ENCODE measurements at places on chromosomes 6 and 20. TPM values are rescaled to one million over a fixed set of nuclear protein-coding genes. Genes with fewer than 3 reads are reported as not detected.

The LIME1 gene
- polyA plus RNA-seq: 6.7 TPM

The CAPN11 gene
- not detected for polyA plus RNA-seq

The GSTA2 gene
- polyA plus RNA-seq: not detected

The HTR1E gene
- 0.60 TPM for polyA plus RNA-seq

The HLA-C gene
- polyA plus RNA-seq: 117 TPM

DNA sequence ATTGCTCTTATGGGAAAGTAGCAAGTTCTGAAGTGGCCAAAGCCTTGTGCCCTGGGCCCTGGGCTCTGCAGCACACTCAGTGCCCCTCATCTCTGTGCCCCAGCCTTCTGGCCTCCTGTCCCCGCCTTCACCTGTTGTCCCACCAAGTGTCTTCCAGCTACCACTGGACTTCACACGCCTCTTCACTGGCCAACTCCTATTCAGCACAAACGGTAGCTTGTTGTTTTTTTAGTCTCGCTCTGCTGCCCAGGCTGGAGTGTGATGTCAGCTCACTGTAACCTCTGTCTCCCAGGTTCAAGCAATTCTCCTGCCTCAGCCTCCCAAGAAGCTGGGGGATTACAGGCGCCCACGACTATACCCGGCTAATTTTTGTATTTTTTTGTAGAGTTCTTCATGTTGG lies 4.8 kb downstream of the CCHCR1 start:
- DNase-seq: no peak

The SMIM28 gene
- not detected for polyA plus RNA-seq

DNA sequence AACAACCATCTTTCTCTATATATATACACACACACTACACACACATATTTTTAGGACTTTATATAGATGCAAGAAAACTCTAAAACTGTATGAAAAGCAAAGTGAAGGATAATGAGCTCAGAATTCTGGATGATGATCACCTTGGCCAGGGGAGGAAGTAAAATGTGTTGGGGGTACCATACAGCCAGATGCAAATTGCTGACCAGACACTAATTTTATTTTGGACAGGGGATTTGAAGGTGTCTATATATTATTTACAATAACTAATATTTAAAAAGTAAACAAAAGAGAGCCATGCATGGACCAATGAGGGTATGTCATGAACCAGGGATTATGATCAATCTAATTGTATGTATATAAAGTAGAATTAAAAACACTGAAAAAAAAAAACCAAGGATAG lies 19.8 kb upstream of the TBC1D22B start:
- no peak for DNase-seq

GRCh38 chr6:160092602-160093001 lies 29.0 kb upstream of the SLC22A1 start:
- DNase-seq: no peak

GRCh38 chr6:37816599-37817375 lies 2.7 kb upstream of the ZFAND3 start:
- DNase-seq: no peak

The PPP1R3G gene
- polyA plus RNA-seq: 1.1 TPM

DNA sequence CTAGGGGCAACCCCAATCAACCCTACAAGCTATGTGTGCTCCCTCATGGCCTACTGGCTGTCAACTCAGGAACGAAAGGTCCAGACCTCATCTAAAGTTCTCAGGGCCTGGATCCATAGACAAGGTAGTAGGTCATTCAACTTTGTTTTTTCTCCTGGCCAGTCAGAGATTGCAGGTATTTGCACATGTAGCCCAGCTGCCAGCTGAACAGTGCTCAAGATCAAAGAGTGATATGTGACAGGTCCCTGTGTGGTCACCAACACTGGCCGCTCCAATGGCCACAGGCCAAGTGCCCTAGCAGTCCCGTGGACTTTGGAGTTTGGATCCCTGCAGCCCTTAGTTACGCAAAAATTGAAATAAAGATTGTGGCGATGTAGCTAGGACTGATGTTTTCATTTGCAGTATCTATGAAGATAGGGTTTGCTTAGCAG lies 60.6 kb upstream of the ATXN1 start:
- no peak for DNase-seq

DNA sequence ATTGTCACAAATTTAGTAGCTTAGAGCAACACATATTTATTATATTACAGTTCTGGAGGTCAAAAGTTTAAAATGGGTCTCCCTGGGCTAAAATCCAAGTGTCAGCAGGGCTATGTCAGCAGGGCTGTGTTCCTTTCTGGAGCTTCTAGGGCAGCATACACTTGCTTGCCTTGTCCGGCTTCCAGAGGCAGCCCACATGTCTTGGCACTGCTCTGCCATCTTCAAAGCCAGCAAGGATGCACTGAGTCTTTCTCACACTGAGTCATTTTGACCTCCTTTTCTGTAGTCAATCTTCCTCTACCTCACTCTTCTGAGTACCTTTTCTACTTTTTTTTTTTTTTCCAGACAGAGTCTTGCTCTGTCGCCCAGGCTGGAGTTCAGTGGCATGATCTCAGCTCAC lies 39.0 kb downstream of the ADGRF4 start:
- no peak for DNase-seq

- DNase-seq: no peak
These were observed 29.7 kb downstream of the ATXN1 start for GRCh38 chr6:16731478-16732051.

DNA sequence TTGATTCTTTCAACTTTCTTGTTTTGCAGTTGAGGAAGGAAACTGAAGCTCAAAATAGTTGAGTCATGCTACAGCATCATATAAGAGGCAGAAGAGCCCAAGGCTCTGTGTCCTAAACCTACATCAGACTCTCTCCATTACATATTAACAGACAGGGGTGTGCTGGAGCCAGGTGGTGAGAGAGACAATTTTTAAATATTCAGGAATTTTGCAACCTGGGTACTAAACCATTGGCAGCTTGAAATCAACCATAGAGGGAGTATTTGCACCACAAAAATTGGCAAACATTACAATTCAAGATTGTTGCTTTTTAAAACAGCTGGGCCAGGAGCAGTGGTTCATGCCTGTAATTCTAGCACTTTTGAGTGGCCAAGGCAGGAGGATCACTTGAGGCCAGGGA lies 65.8 kb upstream of the SOX4 start:
- no peak for DNase-seq

DNA sequence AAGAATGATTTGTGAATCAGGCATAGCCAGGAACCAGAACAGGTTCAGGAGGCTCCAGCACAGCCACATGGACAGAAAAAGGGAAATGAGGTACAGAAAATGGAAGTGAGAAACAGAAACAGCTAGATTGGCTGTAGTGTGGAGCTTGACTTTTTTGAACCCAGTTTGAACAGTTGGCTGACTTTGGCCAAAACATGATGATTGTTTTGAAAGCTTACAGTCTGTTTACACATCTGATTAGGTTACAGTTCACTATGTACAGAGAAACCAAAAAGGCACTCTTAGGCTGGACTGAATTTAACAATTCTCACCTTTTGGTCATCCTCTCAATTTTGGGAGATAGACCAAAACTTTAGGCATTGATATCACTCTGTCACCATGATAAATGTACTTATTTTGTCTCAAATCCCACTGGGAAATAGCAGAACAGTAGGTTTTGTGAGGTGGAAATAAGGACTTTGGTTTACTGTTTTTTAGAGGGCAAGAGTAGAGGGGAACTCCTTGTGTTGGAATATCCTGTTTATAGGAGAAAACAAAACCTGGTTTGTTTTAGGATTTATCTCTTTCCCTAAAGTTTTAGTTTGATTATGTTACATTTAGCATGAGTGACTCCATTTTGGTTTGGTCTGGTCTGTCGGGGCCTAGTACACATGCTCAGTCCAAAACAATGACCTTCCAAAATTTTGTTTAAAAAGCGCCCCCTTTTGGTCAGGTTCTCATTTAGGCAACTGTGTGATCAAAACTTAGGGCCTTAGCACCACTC lies 123.1 kb downstream of the OLIG3 start:
- DNase-seq: no peak

GRCh38 chr6:122548281-122548680 lies 61.9 kb upstream of the PKIB start:
- DNase-seq: no peak

- DNase-seq: no peak
These were observed 735.1 kb upstream of the MARCKS start for GRCh38 chr6:113122060-113122459.

- DNase-seq: no peak
These were observed 100.0 kb upstream of the MAN1A1 start for GRCh38 chr6:119449331-119450156.

The OLIG3 gene
- not detected for polyA plus RNA-seq

The CEP43 gene
- polyA plus RNA-seq: 40.8 TPM

- DNase-seq: no peak
These were observed 21.8 kb downstream of the HMGCLL1 start for GRCh38 chr6:55557146-55557545.

DNA sequence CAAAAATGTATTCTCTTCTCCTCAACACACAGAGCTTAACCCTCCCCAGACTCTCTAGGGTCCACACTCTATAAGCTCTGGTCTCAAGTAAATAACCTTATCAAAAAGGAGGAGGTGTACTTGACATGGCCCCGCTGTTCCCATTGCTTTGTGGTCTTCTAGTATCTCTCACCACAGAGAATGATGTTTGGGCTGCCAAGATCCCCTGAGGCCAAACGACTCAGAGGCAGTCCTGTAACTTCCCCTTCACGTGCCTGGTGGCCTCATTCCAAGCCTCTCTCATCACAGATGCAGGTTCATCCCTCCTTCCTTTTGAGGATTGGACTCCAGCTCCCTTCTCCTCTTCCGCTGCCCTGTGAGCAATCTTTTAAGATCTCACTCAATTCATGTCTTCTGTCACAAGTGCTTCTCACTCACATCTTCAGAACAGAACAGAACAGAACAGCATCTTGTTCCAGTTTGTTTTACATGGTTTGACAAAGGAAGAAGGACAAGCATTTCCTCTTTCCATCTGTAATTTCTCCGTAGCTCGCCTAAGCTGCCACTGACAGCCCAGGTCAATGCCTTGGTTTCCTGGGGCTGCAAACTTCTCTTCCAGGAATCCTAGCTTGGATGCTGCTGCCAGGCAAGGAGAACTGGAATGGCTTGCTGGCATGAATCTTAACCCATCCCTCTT lies 541.5 kb downstream of the CD83 start:
- DNase-seq: no peak

GRCh38 chr6:150687508-150687907 lies 87.8 kb downstream of the PLEKHG1 start:
- DNase-seq: peak; percentile 49

DNA sequence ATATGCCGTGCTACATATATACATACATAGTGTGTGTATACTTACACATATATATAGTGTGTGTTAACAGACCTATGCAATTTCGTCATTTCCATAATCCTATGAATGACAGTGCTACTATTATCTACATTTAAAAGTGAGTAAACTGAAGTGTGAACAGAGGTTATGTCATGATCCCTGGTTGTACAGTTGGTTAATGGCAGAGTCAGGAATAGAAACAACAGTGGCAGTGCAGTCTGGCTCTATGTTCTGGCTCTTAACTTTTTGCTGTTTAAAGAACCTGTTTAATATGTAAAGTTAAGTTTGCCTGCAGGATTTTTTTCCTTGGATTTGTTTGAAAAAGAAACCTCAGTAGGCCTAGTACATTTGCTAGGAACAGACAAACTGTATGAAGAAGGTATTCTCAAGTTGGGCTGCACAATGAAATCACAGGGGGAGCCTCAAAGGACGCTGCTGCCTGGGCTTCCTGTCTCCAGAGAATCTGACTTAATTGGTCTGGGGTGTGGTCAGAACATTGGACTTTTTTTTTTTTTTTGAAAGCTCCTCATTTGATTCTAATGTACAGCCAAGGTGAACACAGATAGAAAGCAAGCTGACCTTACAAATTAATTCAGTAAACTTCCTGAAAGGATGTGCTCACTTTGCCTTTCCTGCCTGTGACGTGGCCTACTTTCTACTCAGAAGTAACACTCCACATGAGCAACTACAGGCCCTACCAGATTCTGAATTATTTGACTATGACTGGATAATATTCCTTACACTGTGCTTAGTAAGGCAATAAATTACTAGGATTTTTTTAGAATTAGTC lies 29.4 kb downstream of the PLCB1 start:
- no peak for DNase-seq

The C6orf15 gene
- polyA plus RNA-seq: not detected

Measured in left lung (tissue), 14 donors.